ENCODE measurements at places on chromosomes 12 and 14.

DNA sequence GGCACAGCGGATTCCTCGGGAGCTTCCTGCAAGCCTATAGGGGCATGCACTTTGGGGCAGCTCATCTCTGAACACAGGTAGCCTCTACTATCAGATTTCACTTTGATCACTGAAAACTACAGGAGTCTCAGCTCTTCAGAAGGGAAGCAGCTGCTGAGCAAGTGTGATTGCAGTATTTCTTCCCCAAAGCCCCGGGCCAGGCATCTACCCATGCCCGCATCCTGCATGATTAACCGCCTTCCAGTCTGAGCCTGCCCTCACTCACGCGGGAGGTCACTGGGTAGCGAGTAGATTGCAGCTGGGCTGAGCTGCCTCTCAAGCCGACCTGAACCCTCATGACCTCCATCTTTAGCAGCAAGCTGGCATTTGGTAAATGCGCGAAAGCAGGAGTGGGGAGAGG is 334.7 kb downstream of the DPF3 start:
- peak; percentile 60 for DNase-seq

DNA sequence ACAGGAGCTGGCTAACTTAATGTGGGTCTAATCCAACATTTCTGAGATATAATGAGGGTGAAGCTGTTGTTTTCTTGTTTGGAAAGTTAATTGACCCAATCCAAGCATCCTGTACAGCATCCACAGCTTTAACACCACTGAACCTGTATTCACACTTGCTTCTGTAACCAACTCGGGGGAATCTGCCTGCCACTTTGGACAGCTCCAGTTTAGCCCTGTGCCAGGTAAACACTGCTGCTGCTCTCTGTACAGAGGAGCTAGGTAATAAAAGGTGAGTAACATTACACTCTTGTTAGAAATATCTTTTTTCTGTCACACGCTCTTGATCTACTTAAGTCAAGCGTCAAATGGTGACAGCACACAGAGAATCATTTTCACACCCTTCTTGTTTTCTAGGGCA is 700 bp downstream of the OR11G2 start:
- no peak for DNase-seq

DNA sequence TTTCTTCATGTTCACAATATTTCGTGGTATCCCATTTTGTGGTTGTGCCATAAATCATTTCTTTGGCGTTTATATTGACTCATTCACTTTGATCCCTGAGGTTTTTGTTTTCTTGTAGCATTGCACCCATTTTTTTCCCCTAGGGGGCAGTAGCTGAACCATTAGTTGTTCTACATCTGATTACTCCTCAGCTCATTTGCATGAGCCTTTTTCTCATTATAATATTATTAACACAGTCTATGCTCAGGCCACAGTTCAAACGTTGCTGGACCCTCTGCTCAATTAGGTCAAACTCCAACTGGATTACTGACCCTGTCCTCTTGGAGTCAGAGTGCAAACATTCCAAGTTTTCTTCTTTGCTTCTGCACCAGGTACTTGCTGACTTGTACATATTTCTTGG is 475.4 kb upstream of the SEL1L start:
- no peak for DNase-seq

- DNase-seq = peak; percentile 52
These were observed 394.3 kb downstream of the EGLN3 start for GRCh38 chr14:33556382-33557121.

DNA sequence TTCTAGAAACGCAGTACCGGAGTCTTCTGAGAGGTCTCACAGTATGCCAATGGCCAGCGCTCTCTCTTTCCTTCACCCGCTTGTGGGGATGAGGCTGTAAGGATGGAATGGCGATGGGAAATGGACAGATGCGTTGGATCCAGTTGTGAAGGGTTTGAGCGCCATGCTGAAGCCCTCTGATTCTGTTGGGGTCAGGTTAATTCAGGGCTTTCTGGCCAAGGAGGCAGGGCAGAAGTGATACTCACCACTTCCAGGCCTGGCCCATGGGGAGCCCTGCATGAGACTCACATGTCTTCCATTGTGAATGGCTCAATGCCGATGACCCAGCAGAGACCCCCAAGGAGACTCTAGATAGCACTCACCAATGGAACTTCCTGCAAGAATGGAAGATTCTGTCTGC is 114.3 kb downstream of the BCL11B start:
- no peak for DNase-seq

- DNase-seq = no peak
These were observed 1.8 kb upstream of the IAPP start for GRCh38 chr12:21370845-21371449.

DNA sequence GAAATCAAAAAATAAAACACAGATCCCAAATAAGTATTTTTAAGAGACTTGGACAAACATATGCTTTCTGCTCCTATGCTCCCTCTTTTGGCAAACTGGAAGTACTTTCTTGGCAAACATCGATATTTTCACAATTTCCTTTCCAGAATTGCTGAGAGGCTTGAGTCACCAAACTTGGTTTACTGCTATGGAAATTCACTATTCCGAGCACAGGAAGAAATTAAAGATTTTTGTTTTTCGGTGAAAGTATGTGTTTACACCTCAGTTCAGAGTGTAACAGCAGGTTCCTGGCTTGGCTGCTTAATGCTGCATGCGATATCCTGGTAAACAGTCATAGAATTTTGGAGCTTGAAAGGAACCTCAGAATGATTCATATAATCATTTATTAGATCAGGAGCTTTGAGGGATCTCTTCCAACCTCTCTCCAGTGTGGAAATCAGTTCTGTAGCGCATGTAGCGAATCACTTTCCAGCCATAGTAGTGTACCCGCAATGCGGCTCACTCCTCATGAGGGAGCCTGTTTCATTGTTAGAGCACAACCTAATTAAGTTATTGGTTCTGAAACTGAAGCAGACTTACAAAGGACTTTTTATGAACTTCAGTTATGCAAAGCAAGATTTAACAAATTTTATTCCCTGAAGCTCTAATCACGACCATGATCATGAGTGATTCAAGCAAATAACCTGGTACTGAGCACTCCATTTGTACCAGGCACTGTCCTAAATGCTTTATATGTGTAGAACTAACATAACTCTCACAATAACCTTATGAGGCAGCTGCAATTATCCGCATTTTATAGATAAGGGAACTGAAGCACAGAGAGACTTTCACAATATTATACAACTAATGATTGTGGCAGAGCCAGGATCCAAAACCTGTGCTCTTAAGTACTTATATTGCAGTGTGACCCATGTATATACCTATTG is 56.4 kb upstream of the ATP2A2 start:
- peak; percentile 77 for DNase-seq

DNA sequence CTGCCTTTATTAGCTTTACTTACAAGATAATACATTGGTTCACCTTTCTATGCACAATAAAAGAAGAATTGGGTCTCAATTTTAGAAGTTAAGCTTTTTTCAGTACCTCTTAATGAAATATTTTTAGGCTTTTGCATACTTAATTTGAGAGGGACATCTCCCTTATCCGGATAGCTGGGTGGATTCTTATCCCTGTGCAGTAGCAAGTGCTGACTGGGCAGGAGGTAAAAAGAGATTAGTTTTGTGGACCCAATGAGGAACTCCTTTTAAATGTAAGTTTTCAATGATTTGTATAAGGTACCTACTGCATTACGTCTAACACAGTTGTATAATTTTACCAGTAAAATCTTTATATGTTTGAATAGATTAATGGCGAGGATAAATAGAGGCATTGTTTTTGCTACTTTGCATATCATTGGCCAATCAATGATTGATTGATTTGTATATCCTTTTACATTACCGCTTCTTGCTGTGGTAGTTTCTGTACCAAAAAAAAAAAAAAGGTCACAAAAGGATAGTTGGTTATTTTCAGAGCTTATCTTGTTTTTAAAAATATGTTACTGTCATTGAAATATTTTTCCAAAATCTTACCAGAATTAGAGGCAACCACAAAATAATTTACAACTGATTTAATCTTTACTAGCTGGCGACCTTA is 2.2 kb downstream of the CPSF6 start:
- DNase-seq = no peak
